GM23248 (cell line): ENCODE measurements at places on chromosomes 3 and 15.

- no peak for DNase-seq
Measured at GRCh38 chr15:57263520-57263919, 112.8 kb upstream of the CGNL1 start.

DNA sequence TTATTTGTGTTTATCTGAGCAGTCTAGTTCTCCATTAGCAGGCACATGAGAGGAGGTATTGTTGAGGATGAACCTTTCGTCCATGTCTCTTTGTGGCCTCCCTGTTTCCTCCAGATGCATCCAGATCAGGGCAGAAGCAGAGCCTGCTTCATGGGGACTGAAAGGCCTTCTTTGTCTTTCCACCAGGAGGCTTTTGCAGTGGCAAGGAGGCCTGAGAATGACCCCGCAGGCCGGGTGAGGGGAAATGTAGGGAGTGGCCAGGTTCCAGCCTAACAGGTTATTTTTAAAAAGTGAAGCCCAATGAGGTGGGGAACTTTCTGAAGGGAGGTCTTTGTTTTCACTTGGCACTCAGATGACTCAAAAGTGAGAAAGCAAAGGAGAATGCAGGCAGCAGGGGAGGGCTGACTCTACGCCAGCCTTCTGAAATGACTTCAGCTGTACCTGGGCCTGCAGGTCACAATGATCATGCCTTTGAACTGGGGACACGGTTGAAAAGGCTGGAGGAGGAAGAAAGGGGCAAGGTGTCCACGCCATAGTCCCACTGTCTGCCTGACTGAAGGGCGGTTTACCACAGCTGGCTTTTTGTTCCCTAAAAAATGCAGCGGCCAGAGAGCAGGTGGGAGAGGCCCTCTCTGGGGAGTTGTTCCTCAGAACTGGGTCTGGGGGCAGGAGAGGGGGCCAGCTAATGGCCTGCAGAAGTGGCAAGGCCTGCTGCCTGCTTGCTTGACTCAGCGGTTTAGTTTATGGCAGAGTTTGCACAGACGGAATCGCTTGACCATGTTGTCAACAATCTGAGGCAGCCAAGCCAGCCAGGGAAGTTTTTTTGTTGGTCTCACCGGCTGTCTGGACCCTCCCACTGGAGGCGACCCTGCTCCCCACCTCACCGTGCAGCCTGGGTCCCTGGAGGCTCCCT lies 28.7 kb downstream of the CMTM7 start:
- DNase-seq: peak; percentile 50

GRCh38 chr15:67389975-67390374 lies 131.0 kb upstream of the C15orf61 start:
- no peak for DNase-seq

GRCh38 chr15:57272771-57273357 lies 103.4 kb upstream of the CGNL1 start:
- DNase-seq: no peak

DNA sequence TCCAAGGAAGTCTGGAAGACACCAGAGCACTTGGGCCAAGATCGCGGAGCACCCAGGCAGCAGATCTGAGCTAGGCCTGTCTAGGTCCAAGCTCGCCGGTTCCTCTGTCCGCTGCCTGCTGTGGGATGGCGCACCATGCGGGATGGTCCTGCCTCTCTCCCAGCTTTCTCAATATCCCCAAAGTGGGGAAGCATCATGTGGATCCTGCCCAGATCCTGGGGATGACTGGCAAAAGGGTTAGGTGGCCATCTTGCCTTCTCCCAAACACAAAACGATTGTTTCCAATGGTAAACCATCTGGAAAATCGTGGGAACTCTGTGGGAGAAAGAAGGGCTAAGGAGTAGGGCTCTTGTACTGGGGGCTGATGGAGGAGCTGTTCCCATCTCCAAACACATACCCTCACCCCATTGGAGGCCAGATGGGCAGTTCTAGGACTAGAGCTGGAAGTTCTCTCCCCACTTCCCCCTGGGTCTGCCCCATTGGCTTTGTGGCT lies 8.9 kb downstream of the PRKCD start:
- DNase-seq: no peak

- DNase-seq: no peak
Measured at GRCh38 chr3:153767601-153768560, 353.3 kb upstream of the ARHGEF26 start.

DNA sequence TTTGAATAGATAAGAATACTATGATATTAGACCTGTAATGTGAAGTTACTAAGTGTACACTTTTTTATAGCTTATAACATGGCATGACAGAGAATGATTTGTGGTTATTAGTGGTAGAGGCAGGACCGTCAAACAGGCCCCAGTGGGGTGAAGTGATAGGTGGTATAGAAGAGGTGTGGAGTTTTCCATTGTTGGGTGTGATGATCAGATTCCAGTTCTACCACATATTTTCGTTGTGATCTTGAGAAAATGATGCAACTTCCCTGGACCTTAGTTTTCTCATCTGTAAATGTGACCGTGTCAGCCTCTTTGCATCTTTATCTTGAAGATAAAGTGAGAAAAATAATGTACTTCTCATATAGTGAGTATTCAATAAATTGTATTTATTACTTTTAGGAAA lies 30.3 kb upstream of the UTS2B start:
- DNase-seq: no peak

DNA sequence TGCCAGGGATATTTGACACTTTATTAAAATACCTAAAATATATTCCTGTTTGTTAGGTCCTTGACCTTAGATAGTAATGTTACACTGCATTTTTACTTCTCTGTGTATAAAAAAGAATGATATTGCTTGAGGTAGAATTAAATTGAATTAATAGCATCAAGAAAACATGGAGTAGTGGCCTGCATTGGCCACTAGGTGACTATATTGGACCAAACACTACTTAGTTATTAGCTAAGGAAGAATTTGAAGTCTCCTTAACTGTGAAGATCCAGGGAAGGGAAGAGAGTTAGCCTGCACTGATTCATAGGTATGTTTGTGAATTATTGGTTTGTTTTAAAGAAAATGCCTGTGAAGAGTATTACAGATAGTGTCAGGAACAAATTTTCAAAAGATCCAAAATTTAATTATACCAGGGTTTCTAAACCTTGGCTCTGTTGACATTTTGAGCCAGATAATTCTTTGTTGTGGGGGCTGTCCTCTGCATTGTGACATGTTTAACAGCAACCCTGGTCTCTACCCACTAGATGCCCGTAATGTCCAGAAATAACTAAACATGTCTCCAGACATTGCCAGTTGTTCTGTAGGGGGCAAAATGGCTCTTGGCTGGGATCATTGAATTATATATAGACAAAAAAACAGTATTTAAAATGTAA lies 103.6 kb upstream of the THSD4 start:
- peak; percentile 83 for DNase-seq

GRCh38 chr3:29181149-29181780 lies 99.6 kb upstream of the RBMS3 start:
- DNase-seq: no peak

GRCh38 chr3:170220871-170221270 lies 1.4 kb upstream of the PRKCI start:
- peak; percentile 39 for DNase-seq

- DNase-seq: no peak
Measured at GRCh38 chr3:101544161-101544850, 17.4 kb upstream of the TRMT10C start.

DNA sequence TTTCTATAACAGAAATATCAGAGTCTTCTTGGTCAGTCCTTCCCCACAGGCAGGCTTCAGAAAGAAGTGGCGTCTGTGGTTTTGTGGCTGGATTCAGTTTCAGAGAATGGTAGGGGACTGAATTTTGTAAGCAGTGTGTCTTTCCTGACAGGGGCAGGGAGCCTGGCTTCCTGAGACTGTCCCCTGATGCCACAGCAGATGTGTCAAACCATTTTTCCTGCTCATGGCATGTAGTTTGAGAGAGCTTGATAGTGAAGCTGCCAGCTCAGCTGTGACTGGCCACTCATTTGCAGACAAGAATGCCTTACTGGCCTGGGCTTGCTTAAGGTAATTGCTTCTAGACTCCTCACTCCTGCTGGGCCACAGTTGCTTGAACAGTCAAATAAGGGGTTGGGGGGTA lies 26.4 kb downstream of the LARS2 start:
- no peak for DNase-seq

DNA sequence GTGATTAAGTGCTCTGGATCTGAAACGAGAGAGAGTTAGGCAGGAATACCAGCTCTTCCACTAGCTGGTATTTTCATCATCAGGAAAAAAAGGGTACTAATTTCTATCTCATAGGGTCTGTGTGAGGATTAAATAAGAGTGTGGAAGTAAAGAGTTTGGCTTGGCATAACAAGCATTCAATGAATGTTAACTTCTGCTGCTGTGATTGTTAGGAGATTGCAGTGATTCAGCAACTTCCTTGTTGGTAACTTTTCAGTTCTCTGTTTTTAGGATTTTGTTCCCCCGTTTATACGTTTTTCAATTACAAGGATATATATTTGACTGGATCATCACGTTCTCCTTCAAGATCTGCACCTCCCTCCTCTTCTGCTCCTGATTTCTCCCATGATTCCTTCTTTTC lies 65.9 kb upstream of the MYO5C start:
- no peak for DNase-seq

DNA sequence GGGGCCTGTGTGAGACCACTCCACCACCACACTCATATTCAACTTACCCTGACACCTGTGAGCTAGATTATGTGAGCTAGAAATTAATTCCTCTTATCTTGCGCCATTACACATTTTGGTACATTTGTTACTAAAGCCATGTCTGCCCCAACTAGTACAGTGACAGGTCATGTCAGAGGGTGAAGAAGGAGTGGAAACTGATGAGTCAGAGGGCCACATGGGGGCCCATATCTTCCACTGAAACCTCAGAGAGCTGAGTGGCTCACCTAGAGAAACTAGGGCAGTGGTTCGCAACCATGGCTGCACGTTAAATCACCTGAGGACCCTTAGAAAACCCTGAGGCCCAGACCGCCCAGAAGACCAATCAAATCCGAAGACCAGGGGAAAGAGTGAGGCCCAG lies 15.7 kb upstream of the MEF2A start:
- no peak for DNase-seq

GRCh38 chr15:40454904-40455391 lies 14.2 kb downstream of the BAHD1 start:
- DNase-seq: peak; percentile 69

GRCh38 chr15:74192751-74193150 lies 9.8 kb downstream of the STRA6 start:
- no peak for DNase-seq

DNA sequence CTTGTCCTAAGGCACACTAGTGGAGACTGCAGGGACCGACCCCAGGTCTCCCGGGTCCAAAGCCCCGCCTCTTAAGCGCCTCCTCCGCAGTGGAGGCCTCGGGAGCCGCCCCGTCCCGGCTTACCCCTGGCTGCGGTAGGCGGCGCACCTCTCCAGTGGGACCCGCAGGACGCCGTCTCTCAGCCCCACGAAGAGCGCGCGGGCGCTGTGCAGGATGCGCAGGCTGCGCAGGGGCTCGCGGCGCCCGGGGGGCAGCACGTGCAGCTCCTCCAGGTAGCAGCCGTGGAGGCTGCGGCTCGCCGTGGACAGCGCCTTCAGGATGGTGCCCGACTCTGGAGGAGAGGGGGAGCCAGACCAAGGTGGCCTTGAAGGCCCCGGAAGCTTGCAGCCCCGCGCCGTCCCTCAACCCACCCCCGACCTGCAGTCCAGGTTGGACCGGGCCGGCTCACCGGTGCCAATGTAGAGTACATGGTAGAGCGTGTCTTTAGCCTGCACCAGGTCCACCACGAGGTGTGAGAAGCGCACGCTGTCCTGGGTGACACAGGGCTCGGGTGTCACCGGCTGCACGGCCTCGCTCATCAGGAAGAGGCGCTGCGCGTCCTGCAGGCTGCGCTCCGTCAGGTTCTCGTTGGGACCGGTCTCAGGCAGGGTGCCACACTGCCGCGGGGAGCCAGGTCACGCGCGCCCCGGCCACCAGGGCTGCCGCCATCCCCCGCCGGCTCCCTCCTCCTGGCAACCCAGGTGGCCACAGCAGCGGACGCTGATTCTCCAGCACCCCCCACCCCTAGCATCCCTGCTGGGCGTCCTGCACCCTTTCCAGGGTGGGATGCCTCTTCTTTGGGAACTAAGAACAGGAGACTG lies 105.5 kb downstream of the SEMA5B start:
- DNase-seq: peak; percentile 8

- no peak for DNase-seq
Measured at GRCh38 chr3:60856257-60857046, 394.8 kb downstream of the FHIT start.

GRCh38 chr3:156299569-156299968 lies 179.2 kb downstream of the KCNAB1 start:
- DNase-seq: no peak

DNA sequence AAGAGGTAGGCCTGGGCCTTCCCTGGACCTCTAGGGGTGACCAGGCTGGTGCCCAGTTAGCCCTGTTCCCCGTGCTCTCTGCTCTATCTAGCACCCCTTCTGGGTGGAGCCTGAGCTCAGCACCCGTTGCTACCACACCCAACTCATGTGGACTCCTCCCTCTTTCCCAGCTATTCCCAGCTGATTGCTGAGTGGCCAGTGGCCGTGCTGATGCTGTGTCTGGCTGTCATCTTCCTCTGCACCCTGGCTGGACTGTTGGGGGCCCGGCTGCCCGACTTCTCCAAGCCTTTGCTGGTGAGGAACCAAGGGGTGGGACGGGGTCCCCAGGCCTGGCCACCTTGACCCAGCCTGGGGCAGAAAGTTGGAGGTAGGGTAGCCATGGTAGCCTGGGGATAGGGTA lies 6.2 kb downstream of the DISP2 start:
- no peak for DNase-seq

DNA sequence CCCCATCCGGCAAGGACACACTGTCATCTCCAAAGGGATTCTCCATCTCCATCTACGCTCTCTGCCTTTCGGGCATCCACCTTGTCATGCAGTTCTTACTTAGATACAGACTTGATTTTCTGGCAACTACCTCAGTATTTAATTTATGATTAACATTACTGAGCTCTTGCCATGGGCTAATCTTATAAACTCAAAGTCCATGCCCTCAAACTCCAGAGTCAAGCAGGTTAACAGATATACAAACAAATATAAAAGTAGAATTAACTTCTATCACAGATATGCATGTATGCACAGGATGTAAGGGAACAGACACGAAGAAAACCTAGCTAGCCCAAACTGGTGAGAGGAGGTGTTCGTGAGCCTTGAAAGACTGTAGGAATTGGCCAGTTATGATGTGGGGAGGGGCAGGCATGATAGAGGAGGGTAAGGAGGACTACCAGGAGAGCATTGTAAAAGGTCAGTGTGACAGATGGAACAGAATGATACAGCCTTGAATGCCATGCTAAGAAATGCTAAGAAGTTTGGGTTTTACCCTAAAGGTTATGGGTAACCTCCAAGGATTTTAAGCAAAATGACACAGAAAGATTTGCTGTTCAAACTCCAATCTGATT lies 334.3 kb downstream of the ULK4 start:
- DNase-seq: no peak

GRCh38 chr3:44061268-44061667 lies 180.4 kb upstream of the TOPAZ1 start:
- DNase-seq: no peak

- DNase-seq: no peak
Measured at GRCh38 chr3:151839313-151839631, 25.4 kb downstream of the AADAC start.

GRCh38 chr3:97793420-97794019 lies 28.3 kb upstream of the CRYBG3 start:
- DNase-seq: peak; percentile 72
